Vagina (tissue), 2 donors: ENCODE measurements at places on chromosomes 1 and 21. TPM values are rescaled to one million over a fixed set of nuclear protein-coding genes. Genes with fewer than 3 reads are reported as not detected.

The GCSAML gene
- not detected for total RNA-seq

DNA sequence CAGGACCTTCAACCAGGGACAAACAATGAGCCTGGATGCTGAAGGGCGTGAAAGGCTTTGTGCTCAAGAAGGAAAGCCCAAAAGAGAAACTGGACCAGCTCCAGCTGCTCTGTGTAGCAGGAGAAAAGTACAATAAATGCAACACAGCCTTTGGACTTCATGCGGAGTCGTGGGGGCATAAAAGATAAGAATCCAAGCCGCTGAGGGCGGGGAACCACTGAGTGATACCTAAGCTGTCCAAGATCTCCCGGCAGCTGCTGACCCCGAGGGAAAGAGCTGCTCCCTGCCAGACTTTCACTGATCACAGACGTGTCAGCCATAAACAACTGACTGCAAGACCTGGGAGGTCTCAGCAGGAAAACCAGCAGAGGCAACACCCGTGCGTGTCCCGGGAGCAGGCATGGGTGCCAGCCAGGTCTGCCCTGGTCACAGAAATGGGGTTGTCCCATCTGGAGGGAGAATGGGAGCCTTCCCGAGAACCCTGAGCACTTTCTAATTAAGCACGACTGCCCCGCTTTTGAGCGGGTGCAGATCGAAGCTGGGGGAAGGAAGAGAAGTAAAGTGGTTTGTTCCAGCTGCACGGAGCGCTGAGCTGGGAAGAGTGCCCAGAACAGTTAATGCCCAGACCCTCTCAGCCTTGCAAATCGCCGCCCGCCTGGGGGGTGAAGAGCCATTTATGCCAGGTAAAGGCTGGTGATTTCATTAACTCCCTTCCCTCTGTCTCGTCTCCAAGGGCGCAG lies 68.3 kb upstream of the TARDBP start:
- H3K27ac ChIP-seq, result no peak overlapping the region
- peaks cover 25% of the 10 kb centered on the region for H3K4me1 ChIP-seq
- H3K4me3 ChIP-seq, result peak overlapping the region; percentile 27
- no peaks in the 10 kb centered on the region for H3K36me3 ChIP-seq
- H3K27me3 ChIP-seq, result no peaks in the 10 kb centered on the region

GRCh38 chr1:180163041-180163440 lies 8.4 kb downstream of the QSOX1 start:
- H3K27me3 ChIP-seq, result no peaks in the 10 kb centered on the region
- H3K4me3 ChIP-seq, result no peak overlapping the region

- no peak overlapping the region for H3K4me3 ChIP-seq
- no peak overlapping the region for H3K27ac ChIP-seq
- H3K4me1 ChIP-seq, result peaks cover 50% of the 10 kb centered on the region
- peaks cover 50% of the 10 kb centered on the region for H3K36me3 ChIP-seq
- no peaks in the 10 kb centered on the region for H3K27me3 ChIP-seq
- DNase-seq, result no peak
Observed at GRCh38 chr21:46641656-46642055, 6.2 kb downstream of the PRMT2 start.

DNA sequence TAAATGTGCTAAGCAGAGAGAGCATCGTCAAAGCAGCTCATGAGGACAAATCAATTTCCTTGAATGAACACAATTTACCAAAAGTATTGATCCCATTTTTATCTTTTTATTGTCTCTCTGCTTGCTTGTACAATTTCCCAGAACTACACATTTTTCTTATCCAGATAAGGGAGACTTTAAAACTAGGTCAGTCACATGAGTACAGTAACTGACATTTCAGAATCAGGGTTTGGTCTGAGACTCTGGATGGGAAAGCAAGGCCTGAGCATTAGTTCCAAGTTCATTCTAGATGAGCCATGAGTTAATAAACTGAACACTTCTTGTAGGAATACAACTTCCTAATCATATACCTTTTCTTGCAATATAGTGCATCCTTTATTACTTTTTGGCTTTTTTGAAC lies 11.5 kb upstream of the DENND2D start:
- H3K36me3 ChIP-seq, result no peaks in the 10 kb centered on the region
- H3K27me3 ChIP-seq, result no peaks in the 10 kb centered on the region
- DNase-seq, result no peak
- H3K4me1 ChIP-seq, result no peaks in the 10 kb centered on the region

The DMRTA2 gene
- not detected for total RNA-seq

The CHAF1B gene
- total RNA-seq, result 1.7 TPM

The FOXD2 gene
- total RNA-seq, result 0.98 TPM

The EPHB2 gene
- total RNA-seq, result 3.9 TPM

DNA sequence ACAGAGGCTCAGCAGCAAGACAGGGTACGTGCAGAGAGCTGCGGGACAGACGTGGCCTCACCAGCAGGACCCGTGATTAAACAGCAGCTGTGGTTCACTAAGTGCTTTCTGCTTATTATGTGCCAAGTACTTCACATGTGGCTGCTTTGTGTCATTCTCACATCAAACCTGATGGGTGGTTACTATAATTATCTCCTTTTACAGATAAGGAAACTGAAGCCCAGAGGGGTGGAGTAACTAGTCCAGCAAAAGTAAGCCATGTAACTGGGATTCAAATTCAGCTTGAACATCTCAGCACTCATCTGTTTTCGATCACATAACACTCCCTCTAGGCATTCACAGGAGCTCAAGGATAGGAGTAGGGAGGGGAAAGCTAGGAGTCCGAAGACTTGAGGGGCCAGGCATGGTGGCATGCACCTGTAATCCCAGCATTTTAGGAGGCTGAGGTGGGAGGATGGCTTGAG lies 50.8 kb upstream of the CLIC4 start:
- no peak for DNase-seq
- no peaks in the 10 kb centered on the region for H3K27me3 ChIP-seq
- H3K36me3 ChIP-seq, result no peaks in the 10 kb centered on the region

- no peaks in the 10 kb centered on the region for H3K36me3 ChIP-seq
- H3K4me1 ChIP-seq, result no peaks in the 10 kb centered on the region
- no peak for DNase-seq
- H3K4me3 ChIP-seq, result no peak overlapping the region
- H3K27ac ChIP-seq, result no peak overlapping the region
Observed at GRCh38 chr21:43972850-43973633, 39.1 kb upstream of the TRAPPC10 start.

The MCOLN2 gene
- total RNA-seq, result 1.7 TPM

The GLMN gene
- total RNA-seq, result 9.3 TPM

The LCE2C gene
- not detected for total RNA-seq

DNA sequence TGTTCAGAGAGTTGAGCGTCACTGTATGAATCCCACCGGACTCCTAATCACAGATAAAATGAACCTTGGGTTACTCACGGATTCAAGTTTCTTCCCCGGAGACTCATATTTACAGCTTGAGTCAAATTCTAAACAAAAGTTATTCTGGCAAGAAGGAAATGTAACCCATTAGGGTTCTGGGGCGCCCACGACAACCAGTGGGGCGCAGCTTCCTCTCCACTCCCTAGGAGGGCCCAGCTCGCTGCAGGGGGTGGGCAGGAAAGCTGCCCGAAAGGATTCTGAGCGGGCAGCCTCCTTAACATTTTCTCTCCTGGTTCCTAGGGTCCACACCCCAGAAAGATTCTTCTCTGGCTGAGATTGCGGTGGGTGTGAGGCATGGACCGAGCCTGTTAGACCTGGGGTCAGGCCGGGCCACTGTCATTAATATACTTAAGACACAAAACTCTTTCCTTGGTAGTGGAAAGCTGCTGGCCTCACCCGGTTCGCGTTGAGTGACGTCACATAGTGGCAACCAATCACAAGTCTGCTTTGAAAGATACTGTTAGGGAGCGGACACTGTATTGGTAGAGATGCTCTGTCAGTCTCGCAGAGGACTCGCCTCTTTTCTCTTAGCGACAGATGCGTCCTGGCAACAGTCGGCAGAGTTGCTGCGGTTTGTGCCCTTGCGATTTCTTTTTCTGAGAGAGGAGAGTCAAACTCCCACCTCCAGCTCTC lies 13.6 kb upstream of the MCOLN3 start:
- H3K36me3 ChIP-seq, result no peaks in the 10 kb centered on the region
- peaks cover 12% of the 10 kb centered on the region for H3K4me1 ChIP-seq
- no peaks in the 10 kb centered on the region for H3K27me3 ChIP-seq
- H3K27ac ChIP-seq, result peak overlapping the region; percentile 63

DNA sequence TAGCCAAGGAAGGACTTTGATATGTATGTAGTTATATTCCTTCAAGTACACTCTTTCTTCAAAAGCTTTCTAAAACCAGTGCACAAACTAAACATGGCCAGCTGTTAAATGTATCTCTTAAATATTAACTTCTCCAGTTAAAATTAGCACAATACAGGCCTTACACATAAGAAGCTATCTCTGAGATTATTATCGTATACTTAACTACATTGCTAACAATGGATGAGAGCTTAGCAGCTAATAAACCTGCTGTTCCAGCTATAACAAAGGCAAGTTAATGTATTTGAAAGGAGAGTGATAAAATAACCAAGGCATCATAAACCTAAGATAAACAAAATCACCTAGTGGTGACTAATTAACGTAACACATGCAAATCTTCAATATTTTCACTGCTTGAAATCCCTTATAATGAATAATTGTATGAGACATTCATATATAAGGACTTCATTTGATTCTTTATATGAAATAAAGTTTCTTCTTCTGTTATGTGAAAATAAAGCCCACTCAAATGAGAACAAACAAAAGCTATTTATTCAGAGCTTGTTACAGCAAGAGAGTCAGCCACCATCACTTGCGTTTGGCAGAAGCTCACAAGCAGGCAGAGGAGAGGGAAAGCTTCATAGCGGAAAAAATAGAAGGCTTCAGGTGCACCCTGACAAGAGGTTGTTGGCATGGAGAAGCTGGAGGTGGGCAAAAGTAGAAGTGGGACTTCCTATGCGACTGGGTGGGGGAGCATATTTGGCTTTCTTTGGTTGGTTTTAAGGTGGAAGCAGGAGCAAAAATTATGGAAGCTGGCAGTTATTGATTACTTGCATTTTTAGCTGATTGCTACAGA lies 274.1 kb upstream of the CHRM3 start:
- H3K27me3 ChIP-seq, result no peaks in the 10 kb centered on the region
- no peaks in the 10 kb centered on the region for H3K36me3 ChIP-seq
- no peak overlapping the region for H3K27ac ChIP-seq
- no peak for DNase-seq
- H3K4me1 ChIP-seq, result no peaks in the 10 kb centered on the region

The AUNIP gene
- total RNA-seq, result 1.5 TPM

The ELF3 gene
- total RNA-seq, result 287 TPM

The SNX27 gene
- 50.6 TPM for total RNA-seq

The NOTCH2 gene
- 75.6 TPM for total RNA-seq

The ANGPTL3 gene
- not detected for total RNA-seq

The GPR3 gene
- 0.74 TPM for total RNA-seq

DNA sequence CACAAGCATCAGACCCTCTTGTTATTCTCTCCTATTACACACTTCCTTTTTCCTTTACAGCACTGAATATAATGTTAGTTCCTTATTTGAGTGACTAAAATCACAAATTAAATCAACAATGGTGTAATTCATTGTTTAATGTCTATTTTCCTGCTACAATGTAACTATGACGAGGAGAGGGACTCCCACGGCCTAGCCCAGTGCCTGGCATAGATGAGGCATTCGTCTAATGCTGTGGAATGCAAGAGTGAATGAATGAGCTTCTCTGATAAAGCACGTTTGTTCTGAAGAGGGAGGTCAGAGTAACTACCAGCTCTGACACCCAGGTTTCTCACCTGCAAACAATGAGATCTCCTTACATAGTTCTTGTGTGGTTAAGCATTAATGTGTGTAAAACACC lies 479.4 kb downstream of the OMA1 start:
- H3K27ac ChIP-seq, result no peak overlapping the region
- no peak for DNase-seq

DNA sequence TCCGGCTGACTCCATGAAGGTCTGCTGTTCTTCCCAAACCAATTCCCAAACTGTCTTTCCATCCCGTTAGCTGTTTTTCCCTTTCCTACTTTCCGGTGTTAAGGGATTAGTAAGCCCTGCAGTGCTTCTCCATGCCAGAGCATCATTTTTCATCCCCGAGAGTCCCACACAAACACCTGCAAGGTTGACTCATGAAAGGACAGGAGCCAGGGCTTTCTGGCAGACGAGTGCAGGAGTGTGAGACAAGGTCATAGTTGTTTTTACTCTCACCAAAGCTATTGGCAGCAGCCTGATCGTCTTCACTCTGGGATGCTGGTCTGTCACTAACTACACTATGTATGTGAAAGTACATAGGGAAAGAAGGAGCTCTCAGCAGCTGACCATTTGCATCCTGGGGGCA lies 10.2 kb upstream of the BECN2 start:
- H3K27me3 ChIP-seq, result no peaks in the 10 kb centered on the region
- no peaks in the 10 kb centered on the region for H3K36me3 ChIP-seq
- no peak overlapping the region for H3K27ac ChIP-seq
- H3K4me3 ChIP-seq, result no peak overlapping the region
- H3K4me1 ChIP-seq, result no peaks in the 10 kb centered on the region

- H3K4me3 ChIP-seq, result no peak overlapping the region
- no peaks in the 10 kb centered on the region for H3K4me1 ChIP-seq
- no peak overlapping the region for H3K27ac ChIP-seq
- no peaks in the 10 kb centered on the region for H3K27me3 ChIP-seq
- H3K36me3 ChIP-seq, result no peaks in the 10 kb centered on the region
Observed at GRCh38 chr21:38359835-38360234, 103.0 kb downstream of the KCNJ15 start.

DNA sequence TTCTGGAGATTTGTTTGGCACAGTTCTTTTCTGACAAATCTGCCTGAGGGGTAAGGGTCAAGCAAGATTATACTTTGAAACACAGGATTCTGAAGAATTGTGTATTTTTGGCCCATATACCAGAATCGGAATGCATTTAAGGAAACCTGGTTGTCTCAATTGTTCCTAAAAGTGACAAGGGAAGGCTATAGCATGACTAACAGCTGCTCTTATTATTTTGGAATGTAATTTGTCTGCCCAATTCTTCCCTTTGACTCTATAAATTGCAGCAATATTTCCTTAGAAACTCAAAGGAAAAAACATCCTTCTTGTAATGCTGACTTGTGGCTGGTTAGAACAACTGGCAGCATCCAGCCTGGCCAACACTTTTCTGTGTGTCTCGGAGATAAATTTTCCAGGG lies 15.8 kb upstream of the VCAM1 start:
- H3K36me3 ChIP-seq, result no peaks in the 10 kb centered on the region
- H3K4me1 ChIP-seq, result no peaks in the 10 kb centered on the region
- H3K4me3 ChIP-seq, result no peak overlapping the region
- H3K27me3 ChIP-seq, result no peaks in the 10 kb centered on the region
- no peak overlapping the region for H3K27ac ChIP-seq

The KPRP gene
- total RNA-seq, result 1.2 TPM

DNA sequence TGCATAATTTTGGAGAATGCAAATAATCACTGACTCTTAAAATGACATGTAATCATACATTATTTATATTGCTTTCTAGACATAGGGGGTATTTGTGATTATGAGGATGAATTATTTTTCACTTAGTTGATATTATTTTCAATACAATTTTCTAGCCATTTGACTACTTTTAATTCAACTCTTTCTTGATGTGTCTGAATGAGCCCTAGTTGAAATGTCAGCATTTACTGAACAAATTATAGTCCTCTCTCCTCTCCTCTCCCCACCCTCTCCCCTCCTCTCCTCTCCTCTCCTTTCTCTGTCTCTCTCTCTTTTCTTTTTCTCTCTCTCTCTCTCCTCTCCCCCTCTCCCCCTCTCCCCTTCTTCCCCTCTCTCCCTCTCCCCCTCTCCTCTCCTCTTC lies 194.6 kb downstream of the GPR52 start:
- H3K36me3 ChIP-seq, result no peaks in the 10 kb centered on the region
- H3K4me1 ChIP-seq, result no peaks in the 10 kb centered on the region
- H3K4me3 ChIP-seq, result no peak overlapping the region
- H3K27ac ChIP-seq, result no peak overlapping the region

- H3K36me3 ChIP-seq, result no peaks in the 10 kb centered on the region
- no peaks in the 10 kb centered on the region for H3K27me3 ChIP-seq
- H3K27ac ChIP-seq, result peak overlapping the region; percentile 28
- H3K4me1 ChIP-seq, result peaks cover 14% of the 10 kb centered on the region
- peak overlapping the region; percentile 50 for H3K4me3 ChIP-seq
- no peak for DNase-seq
Observed at GRCh38 chr1:107963601-107964335, 1.2 kb downstream of the VAV3 start.
